ENCODE measurements at places on chromosomes 4 and X.

- DNase-seq: no peak
Measured at GRCh38 chr4:38782452-38783108, at the start of gene TLR10. TLR10 (minus strand) TSS chr4:38782990; CDS start chr4:38775590, 7,400 bp downstream.

GRCh38 chr4:188903986-188904385, 764.7 kb downstream of the TRIML1 start:
- DNase-seq: no peak

DNA sequence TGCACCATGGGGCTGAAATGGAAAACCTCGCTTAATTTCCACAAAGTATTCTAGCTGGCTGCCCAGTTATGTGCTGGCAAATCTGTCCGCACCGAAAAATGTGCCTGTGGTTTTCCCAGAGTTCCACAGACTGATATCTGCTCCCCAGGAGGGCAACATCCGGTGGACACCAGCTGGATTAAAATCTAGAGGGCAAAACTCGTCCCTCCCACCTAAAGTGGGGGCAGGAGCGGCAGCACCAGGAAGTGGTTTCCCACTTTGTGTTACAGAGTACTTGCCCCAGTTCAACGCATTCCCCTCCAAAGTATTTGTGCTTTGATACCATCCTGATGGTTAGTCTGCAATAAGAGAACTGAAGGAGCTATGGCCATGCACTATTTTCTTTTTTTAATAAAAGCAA, 187.6 kb downstream of the TSPAN5 start:
- DNase-seq: no peak

GRCh38 chrX:29143756-29144155, 556.5 kb downstream of the IL1RAPL1 start:
- DNase-seq: no peak

DNA sequence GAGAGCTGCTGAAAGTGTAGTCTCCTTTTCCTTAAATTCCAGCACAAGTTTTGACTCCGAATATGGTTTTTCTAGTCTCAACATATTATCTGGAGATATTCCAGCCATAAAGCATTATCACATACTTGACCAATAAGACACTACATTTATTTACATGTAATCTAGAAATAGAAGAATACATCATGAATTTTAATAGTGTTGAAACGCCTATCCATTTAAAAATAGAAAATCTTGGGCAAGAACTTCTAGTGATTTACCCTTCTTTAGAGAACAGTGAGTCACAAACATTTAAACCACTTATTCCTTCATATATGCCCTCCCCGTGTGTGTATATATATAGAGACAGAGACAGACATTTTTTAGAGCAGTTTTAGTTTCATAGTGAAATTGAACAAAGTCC, 161.5 kb downstream of the SOWAHB start:
- no peak for DNase-seq

- DNase-seq: no peak
Measured at GRCh38 chr4:8540072-8540471, 40.1 kb upstream of the GPR78 start.

DNA sequence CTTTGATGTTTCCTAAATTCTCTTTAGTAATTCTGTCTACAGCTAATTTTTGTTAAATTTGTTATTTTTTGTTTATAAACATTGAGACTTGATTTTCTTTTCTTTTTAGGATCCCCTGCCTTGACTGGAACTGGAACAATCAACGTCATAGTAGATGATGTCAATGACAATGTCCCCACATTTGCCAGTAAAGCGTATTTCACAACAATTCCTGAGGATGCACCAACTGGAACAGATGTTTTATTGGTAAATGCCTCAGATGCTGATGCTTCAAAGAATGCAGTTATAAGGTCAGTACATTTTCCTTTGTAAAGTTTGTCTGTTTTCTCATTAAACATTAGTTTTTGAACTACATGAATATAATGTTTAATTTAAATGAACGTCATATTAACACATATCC, 119.4 kb downstream of the FAT4 start:
- DNase-seq: no peak

DNA sequence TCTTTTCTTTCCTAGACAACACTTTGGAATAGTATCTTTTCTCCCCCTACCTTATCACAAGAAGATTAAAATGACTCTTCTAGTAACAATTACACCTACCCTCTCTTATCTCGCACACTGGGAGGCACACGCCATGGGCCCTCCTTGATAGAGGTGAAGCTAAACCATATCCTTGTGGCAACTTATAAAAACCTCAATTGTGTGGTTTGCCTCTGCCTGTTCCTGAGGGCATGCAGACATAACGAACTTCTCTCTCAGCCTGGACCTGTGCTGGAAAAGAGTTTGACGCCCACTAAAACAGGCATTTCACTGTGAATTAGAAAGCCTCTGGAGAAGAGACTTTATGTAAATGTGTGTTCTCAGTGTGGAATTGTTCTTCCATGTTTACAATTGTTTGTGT, 141.2 kb downstream of the NDST3 start:
- no peak for DNase-seq

GRCh38 chr4:3192827-3193226, 56.1 kb upstream of the MSANTD1 start:
- DNase-seq: no peak

DNA sequence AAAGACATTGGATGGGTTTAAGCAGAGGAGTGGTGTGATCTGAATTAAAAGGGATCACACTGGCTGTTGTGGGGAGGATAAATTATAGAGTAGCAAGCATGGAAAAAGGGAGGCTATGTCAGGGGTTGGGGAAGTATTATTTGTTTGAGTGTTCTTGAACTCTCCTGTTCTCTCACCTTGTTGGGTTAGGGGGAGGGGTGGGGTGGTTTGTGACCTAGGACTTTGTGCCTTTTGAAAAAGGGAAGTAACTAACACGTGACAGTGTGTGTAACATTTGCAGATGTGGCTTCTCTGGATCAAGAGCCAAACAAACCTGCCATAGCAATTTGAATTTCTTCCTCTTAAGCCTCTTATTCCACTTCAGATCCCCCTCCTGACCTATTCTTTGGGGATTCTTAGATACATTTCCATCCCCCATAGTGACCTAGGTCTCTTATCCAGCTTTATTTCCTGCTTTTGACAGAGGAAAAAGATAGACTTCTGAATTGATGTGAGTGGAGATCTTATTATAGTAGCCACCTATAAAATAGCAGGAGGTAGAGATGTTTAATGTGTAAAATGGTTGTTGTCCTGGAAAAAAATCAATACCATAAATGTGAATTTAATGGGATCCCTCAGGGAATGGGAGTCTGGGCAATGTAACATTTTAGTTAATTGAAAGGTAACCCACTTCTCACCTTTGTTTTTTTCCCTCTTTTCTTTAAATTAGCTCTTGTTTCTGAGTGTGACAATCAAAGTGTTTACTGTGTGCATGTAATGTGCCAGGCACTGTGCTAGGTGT, 120.4 kb downstream of the CT47B1 start:
- DNase-seq: no peak

DNA sequence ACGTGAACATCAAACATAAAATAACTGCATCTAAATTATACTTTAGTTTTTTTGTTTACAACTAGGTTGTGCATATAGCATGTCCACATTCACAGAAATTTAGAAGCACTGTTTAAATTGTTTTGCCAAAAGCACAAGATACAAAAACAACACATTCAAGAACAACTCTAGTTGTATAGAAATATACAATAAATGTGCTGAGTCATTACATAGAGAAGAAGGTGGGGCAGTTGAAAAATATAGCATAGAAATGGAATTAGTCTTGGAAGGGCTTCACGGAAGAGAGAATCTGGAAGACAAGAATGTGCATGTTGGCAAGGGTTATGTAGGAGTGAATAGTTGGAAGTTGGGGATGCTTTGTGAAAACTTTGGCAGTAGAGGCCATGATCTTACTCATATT, 239.0 kb upstream of the GLRA2 start:
- DNase-seq: no peak

DNA sequence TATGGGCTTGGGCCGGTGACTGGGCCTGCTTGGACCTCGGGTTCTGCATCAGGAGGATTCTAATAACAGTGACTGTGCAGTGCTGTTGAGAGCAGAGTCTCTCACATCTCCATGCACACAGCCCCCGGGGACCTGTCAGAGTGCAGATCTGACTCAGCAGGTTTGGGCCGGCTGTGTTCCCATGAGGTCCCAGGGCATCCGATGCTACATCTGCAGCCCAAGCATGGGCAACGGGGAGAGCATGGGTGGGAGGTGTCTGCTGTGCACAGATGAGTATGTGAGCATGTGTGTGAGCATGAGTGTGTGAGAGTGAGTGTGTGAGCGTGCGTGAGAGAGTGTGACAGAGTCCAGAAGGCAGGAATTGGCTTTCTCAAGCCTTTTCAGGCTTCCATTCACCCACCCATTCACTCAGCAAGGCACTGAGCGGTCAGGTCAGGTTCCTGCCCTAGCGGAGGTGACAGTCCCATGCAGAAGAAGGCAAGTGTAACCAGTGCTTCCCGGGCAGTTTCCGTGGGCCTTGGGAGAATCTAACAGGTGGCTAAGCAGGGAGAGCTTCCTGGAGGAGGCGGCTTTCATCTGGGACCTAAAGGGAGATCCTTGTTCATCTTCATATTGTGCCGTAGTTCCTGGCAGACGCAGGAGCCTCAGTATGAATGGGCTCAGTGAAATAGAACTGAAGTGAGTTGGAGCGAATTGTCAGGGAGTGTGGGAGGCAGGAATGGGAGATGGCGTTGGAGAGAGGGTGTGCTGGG, 62.6 kb downstream of the SORCS2 start:
- DNase-seq: no peak

- no peak for DNase-seq
Measured at GRCh38 chrX:39487166-39487968, 610.4 kb downstream of the BCOR start.

DNA sequence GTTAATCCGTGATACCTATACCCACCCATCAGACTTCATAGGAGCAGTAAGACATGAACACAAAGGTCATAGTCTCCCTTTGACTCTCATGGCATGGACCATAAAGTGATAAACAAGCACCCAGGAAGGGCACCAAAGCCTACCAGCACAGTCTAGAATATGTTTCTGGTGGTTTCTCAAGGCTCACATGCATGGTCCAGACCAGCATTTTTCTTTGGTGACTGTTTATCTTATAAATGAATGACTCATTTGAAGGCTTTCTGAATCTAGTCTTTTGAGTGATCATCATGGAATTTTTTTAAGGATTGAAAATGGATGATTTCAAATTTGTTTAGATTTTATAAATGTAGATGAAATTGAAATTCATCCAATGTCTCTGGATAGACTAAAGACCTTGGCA, 32.0 kb upstream of the AMELX start:
- DNase-seq: no peak

DNA sequence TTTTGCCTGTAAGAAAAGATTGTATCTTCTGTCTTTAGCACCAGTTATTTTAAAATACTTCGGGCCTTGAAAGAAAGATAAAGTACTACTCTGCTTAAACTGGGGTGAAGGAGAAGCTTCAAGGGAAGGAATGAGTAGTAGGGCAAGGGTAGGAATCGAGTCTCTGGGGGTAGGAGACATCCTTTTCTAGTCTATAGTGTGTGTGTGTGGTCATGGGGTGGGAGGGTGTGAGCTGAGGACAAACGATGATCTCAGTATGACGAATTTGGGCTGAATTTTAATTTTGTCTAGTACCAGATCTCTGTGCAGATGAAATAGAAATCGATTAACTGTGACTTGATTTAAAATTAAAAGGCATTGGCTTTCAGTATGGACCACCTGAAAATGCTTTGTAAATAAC, 3.3 kb upstream of the MYOZ2 start:
- DNase-seq: no peak

GRCh38 chr4:184647266-184648053, 1.8 kb downstream of the CASP3 start:
- no peak for DNase-seq

GRCh38 chrX:4547213-4547836, 833.9 kb upstream of the PRKX start:
- DNase-seq: no peak

DNA sequence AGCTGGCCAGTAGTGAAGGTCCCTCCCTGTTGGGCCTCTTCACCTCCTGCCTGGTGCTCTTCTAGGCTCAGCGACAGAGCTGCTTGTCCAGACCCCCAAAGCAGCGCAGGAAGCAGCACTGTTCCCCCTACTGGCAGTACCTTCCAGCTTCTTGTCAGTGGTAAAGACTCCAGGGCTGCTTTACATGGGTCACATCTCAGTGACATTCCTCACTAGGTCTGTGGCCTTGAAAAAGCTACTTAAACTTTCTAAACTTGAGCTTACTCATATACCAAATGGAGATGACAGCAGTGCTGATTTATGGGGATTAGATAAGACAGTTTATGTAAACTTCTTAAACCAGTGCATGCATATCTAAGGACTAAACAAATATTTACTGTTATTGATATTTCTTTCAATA, 117.3 kb downstream of the FAT4 start:
- DNase-seq: no peak

DNA sequence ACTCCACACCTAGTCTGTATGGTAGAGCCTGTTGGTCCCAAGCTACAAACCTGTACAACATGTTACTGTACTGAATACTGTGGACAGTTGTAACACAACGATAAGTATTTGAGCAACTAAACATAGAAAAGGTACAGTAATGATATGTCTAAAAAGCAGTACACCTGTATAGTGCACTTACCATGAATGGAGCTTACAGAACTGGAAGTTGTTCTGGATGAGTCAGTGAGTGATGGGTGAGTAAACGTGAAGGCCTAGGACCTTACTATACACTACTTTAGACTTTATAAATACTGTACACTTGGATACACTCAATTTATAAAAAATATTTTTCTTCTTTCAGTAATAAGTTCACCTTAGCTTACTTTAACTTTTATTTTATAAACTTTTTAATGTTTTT, 104.0 kb downstream of the TMA16 start:
- no peak for DNase-seq

DNA sequence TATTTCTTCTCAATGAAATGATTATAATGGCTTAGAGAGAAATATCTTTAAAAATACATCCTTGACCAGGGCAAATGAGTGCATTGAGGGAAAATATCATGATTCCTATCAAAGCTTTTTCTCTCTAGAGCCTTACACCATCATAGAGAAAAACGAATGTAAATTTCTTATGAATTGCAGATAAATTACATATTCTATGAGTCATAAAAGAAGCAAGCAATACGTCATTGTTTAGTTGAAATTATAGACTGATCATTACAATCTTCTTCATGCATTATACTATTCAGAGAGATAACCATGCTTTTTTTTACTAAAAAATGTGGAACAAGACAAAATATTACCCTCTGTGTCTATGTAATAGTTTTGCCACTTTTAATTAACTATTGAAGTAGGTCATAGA, 100.9 kb upstream of the RXFP1 start:
- no peak for DNase-seq

DNA sequence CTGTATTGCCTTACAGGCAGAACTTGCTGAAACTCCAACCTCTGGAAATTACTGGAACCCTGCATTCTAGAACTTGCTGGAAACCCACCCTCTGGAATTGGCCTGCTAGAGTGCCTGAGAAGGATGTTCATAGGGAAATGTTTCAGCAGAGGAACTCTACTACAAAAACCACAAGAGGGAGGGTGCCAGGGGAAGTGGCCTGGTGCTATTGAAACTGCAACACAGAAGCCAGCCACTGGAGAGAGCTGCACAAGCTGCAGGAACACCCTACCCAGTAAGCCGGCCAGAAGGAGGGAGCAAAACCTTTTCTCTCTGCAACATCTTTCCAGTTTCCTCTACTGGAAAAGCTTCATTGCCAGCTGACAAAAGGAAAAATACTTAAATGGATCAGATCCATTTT, 2.5 kb upstream of the BRWD3 start:
- DNase-seq: no peak

Measured in stimulated activated CD8-positive, alpha-beta memory T cell treated with anti-CD3 and anti-CD28 coated beads, Interleukin-4, amount 100 ng/mL, for 1 hour (primary cell).